ENCODE measurements at places on chromosomes 12 and 14.

GRCh38 chr12:127480775-127481314 is 786.1 kb upstream of the TMEM132C start:
- DNase-seq: no peak

DNA sequence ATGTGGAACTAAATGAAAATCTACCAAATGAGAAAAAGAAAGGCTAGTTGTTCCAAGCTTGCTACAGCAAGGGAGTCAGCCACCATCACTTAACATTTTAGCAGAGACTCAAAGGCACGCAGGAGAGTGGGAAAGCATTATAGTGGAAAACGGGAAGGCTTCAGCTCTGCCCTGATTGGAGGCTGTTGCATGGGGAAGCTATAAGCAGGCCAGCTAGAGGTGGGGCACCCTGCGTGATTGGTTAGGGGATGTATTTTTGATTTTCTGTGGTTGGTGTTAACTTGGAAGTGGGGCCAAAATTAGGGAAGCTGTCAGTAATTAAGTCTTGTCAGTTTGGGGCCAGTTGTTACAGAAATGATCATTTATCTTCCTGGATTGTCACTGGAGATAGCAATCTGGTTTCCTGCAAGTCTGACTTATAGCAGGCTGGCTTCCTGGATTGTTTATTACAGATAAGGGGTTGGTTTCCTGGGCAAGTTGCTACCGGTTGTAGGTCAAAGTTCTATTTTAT is 93.9 kb downstream of the FAR2 start:
- DNase-seq: no peak

DNA sequence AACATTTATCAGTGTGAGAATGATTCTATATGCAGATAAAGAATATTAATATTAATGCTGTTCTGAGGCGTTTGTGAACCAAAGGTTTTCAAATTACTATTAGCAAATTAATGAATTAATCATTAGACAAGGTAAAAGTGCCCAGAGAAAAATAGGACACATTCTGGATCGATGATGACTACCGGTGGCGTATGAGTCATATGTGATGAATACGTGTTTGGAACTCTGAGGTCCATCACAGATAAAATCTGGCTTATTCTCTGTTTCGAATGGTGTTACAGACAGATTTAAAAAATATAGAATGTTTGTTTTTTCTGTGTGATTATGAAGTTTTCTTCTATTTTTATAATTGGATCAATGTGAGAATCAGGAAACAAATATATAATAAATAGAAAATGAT is 79.2 kb upstream of the RTL1 start:
- no peak for DNase-seq

GRCh38 chr12:12736759-12737676 is 19.9 kb downstream of the CDKN1B start:
- DNase-seq: peak; percentile 28

Data from activated T-helper 1 cell treated with Interleukin-2 at 50 U/mL for 16 hours (primary cell).